ENCODE measurements at places on chromosomes 1 and 21.

DNA sequence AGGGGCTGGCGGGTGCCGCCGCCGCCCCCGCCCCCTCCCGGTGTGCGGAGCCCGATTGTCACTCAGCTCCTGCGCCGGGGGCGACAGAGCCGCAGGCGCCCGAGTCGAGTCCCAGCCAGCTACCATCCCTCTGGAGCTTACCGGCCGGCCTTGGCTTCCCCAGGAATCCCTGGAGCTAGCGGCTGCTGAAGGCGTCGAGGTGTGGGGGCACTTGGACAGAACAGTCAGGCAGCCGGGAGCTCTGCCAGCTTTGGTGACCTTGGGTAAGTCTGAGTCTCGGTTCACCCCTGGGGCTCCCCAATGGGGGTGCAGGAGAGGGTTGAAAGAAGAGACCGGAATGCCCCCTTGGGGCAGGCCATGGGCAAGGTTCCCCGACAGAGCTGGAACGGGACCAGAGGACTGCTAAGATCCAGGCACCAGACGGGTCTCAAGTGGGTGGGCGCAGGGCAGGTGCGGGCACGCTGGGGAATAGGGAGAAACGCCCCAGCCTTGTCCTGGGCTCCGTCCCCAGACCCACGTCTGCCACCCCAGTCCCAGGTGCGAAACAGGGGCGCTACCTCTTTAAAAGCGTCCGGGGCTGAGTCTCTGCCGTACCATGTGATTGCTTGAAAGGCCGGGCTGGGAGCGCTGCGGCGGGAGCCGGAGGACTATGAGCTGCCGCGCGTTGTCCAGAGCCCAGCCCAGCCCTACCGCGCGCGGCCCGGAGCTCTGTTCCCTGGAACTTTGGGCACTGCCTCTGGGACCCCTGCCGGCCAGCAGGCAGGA is at the start of gene ADORA1:
Gene ADORA1 (plus strand): TSS at position 61 of the 765 bp plus-strand sequence. CDS start 1,116 bp downstream, outside the sequence.
- DNase-seq = peak; percentile 69

GRCh38 chr1:59265622-59266021 is 31.3 kb upstream of the FGGY start:
- DNase-seq = no peak

- no peak for DNase-seq
These were observed 31.8 kb downstream of the ZNF644 start for GRCh38 chr1:90989990-90990389.

DNA sequence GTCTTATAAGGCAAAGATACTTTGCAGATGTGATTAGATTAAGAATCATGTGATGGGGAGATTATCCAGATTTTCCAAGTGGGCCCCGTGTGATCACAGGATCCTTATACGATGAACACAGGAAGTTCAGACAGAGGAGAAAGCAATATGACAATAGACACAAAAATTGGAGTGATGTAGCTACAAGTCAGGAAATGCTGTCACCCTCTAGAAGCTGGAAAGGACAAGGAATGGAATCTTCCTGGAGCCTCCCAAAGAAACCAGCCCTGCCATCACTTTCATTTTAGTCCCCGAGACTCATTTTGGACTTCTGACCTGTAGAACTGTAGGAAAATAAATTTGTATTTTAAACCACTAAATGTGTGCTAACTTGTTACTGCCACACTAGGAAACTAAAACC is 61.9 kb upstream of the C1orf21 start:
- no peak for DNase-seq

GRCh38 chr21:34858559-34858958 is 189.8 kb downstream of the CLIC6 start:
- no peak for DNase-seq

- DNase-seq = no peak
These were observed 35.2 kb downstream of the ELAPOR1 start for GRCh38 chr1:109148987-109149561.

GRCh38 chr1:212035835-212036605 is 472 bp downstream of the DTL start:
- DNase-seq = no peak

- no peak for DNase-seq
These were observed 47.6 kb downstream of the ASTN1 start for GRCh38 chr1:177116941-177117340.

DNA sequence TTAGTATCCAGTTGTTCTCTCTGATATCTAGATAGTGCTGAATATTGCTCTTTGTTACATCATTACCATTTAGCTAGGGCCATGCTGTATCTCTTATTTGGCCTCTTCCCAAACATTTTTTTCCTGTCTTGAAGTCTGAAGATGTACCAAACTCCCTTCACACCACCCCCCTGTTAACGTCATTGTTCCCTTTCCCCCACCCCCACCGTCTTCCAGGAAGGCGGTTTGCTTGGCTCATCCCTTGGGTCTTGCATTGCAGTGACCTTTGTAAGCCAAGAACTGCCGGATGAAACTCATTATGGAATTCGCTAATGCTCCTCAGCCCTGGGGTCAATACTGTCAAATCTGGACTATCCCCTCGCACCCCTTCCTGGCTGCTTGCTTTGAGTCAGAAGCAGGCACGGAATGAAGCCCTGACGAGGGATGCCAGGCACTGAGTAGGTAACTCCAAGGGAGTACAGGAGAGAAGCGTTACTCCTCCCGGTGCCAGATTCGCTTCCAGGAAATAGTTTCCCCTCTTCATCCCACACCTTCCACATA is 283.1 kb downstream of the TM2D1 start:
- DNase-seq = no peak

GRCh38 chr21:44529011-44529421 is 11.0 kb downstream of the KRTAP10-1 start:
- DNase-seq = no peak

- DNase-seq = no peak
These were observed 227.2 kb downstream of the KCNJ6 start for GRCh38 chr21:37688952-37689659.

GRCh38 chr1:67059346-67059745 is 5.4 kb upstream of the SLC35D1 start:
- no peak for DNase-seq

- DNase-seq = no peak
These were observed 11.9 kb downstream of the PIGV start for GRCh38 chr1:26799479-26800142.

Measured in endothelial cell (in vitro differentiated cells).